GF-D8 (cell line): ENCODE measurements at places on chromosomes 13 and 19.

DNA sequence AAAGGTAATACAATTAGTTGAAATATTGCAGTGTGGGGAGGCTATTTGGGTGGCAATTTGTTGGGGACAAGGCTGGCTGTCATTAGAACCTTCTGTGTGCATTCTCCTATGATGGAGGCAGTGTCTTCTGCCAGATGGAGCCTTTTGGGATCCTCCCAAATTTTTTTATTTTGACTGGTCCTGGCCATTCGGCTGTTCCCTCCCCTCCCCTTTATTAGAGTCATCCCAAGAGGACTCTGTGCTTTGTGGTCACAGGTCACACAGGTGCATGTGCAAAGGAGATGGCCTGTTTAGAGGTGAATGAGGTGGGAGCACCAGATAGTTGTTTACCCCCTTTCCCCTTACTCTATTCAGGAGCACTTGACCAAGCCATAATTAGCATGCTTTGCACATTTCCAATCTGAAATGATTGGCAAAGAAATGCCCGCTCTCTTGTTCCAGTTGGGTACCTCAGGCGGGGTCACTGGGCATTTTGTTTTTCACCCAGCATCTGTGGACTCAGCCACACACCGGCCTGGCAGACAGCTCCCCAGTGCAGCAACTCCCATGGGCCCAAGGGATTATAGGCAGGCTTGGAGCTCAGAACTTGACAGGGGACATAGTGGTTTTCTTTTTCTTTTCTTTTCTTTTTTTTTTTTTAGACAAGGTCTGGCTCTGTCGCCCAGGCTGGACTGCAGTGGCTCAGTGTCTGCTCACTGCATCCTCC is 19.8 kb downstream of the GATAD2A start:
- DNase-seq: no peak

DNA sequence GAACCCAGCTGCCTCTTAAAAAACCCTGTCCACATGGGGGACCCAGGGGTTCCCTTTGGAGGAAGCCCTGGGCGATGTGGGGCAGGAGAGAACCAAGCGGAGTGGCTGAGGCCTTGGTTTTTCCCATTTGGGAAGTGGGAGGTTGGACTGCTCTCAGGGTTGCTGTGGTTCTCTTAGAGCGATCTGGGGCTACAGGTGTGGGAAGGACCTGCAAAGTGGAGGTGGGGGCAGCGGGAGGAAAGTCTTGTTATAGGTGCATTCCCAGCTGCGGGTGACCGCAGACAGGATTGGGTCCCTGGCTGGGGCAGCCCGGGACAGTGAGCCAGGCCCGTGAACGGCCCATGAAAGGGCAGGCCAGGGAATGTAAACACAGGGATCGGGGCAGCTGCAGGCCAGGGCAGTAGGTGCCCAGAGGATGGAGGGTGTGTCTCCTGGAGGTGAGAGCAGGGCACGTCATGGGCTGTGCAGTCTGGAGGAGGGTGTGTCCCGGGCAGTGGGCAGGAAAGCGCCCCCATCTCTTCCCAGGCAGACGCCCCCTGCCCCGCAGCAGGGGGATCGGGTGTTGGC is 814 bp downstream of the SLC25A23 start:
- no peak for DNase-seq

- DNase-seq: no peak
Observed at GRCh38 chr13:113029487-113030258, 60.7 kb downstream of the MCF2L start.

- DNase-seq: no peak
Observed at GRCh38 chr19:49442354-49442753, 1.0 kb upstream of the SLC17A7 start.
